ENCODE measurements at places on chromosomes 2 and 18.

GRCh38 chr18:26579941-26580618 is 31.7 kb upstream of the KCTD1 start:
- no peak for DNase-seq

- no peak for DNase-seq
These were observed 25.5 kb upstream of the CIB4 start for GRCh38 chr2:26666671-26667070.

DNA sequence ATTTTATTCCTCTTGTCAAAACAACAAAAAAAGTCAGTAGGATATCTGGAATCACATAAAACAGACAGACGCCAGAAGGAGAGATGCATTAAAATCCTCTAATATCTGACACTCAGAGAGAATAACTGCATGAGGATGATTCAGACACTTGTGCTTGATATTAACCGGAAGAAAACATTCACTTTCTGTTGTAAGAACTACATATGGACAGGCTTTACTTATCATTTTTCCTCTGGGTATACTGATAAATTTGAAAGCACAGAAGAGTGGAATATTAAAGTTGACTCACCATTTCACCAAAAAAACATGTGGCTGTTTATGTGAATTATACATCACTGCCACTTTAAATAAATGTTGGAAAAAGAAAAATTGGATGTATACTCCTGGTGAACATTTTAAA is 589.1 kb upstream of the CDH2 start:
- DNase-seq: peak; percentile 73

GRCh38 chr2:202102425-202103000 is 29.5 kb downstream of the KIAA2012 start:
- peak; percentile 28 for DNase-seq

DNA sequence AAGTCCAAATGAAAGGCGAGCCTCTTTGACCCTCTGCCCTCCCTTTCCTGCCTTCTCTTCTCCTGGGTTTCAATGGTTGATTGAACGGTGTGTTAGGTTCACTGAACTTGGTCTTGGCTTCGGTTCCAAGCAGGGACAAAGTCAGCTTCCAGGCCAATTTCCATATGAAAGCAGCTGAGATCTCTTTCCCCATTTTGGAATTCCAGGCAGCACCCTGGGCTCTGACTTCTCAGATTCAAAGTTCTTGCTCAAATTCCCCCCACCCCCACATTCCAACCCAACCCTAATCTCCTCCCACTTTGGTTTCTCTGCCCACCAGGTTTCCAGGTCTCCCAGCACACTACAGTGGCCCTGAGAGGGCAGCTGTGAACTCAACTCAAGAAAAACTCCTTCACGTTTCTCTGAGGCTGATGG is 231.0 kb downstream of the INSIG2 start:
- DNase-seq: no peak

GRCh38 chr2:124566518-124566970 is 541.5 kb downstream of the CNTNAP5 start:
- DNase-seq: no peak

DNA sequence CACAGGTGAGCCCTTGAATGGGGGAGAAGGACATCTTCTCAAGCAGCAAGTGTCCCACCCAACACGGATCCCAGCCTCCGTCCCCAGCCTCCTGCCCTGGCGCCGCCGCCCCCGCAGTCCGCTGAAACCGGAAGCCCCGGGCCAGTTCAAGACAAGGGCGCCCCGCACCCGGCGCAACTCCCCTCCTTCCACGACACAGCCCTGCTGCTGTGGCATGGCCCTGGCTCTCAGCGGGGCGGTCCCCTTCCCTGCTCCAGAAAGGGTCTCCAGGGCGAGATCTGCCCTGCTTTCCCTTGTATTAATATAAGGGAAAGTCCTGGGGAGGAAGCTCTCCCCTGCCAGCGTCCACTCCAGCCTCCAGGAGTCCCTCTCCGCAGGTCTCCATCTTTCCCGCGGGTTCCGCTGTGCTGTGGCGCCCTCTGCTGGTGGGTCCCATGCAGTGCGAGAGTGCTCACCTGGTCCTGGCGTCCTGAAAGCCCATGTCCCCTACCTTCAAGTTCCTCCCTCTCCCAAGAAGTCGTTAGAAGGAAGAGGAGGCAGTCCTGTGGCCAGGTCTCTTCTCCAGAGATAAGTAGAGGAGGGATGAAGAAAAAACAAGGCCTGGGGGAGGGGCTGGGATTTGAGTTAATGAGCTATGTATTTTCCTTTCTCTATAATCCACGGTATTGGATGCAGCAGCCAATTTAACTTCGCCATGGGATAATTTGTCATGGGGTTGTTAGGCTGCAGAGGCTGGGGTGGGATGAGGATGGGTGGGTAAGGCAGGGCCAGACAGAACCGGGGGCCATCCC is 176.0 kb downstream of the SMAD2 start:
- DNase-seq: no peak

GRCh38 chr2:171018522-171018921 is 89.5 kb downstream of the GORASP2 start:
- no peak for DNase-seq

GRCh38 chr18:50806208-50806616 is 13.6 kb downstream of the MRO start:
- no peak for DNase-seq

DNA sequence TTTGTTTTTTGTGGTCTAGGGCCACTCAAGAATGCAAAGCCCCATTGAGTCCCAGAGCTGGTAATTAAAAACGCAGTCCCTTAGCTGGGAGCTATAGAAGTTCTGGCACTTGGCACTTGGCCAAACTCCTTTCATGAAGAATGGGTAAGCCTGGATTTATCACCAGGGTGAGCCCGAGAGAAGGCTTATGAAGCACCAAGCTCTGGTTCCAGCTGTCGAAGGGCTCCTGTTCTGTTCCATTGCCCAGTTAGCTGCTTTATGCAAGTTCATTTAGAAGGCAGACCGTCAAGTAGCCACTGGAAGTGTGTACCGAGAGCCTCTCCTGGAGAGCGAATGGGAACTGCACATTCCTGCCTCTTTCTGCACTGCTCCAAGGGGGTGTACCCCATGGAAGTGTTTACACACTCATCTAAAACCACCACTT is 14.2 kb downstream of the ECEL1 start:
- DNase-seq: no peak

DNA sequence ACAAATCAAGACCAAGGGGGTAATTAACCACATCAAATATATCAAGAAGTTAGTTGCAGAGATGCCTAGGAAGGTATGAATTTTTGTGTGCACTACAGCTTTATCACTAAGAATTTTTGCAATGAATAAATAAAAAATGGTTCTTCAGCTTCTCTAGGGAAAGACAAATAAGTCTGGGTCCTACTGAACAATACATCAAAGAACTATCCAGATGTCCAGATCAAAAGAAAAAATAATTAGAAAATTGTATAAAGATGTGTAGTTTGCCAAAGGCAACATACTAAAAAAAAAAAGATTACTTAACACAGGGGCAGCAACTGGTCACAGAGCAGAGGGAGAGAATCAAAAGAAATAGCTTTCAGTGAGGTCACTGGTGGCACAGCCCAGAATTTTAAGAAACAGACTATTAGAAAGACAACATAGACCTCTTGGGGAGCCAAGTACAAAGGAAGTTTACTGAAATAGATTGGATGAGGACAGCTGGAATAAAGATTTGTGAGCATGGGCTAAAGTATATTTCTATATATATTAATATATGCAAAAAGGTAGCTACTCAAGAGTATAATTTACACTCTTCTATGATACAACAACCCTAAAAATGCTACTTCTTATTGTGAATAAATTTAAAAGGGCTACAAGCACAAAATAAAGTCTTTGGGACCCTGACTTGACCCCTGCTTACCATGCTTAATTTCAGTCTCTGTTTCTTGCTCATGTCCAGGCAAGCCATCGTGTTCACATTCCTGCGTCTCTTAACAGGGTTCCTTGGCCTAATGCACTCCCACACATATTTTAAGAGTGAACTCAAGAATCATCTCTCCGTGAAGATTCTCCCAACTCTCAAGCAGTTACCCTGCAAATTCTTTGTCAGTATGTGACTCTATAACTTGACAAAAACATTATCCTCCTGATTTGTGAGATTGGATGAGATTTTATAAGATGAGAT is 99.0 kb upstream of the GRB14 start:
- DNase-seq: peak; percentile 71

GRCh38 chr18:80194874-80195570 is 52.3 kb downstream of the PARD6G start:
- DNase-seq: no peak

GRCh38 chr18:49094979-49095632 is 144.3 kb upstream of the SMAD7 start:
- DNase-seq: peak; percentile 91

- peak; percentile 58 for DNase-seq
These were observed 673 bp downstream of the PCBP1 start for GRCh38 chr2:70087702-70088597.

DNA sequence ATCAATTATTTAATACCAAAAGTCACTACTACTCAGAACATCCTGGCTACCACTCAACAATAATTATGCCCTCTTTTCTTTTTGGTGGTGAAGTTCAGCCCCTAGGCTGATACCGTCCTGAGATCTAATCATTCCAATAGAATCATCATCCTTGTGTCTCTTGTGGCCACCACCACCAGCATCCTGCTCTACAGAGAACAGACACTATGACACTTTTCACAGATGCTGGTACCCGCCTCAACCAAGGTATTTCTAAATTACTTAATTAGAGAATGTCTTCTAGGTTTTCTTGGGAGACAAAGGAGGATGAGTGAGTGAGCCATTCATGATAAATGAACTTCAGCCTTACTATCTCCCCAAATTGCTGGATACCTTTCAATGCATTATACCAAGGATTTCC is 60.0 kb downstream of the TDRD15 start:
- DNase-seq: no peak

DNA sequence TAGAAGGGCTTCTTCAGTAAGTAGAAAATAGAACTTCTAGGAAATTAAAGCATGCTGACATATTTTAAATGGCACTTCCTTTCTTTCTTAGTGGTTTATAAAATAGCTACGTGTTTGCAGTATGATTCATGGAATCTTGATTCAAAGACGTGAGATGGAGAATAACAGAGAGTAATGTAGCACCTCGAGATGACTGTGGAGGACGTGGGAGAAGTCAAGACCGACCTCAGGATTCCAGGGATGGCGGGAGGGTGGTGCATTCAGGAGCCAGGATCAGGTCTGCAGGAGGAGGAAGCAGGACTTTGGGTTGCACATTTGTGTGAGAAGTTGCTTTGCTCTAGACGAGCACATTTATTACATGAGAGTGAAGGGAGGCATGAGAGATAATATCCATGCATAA is 56.0 kb downstream of the DCDC2C start:
- DNase-seq: peak; percentile 87

DNA sequence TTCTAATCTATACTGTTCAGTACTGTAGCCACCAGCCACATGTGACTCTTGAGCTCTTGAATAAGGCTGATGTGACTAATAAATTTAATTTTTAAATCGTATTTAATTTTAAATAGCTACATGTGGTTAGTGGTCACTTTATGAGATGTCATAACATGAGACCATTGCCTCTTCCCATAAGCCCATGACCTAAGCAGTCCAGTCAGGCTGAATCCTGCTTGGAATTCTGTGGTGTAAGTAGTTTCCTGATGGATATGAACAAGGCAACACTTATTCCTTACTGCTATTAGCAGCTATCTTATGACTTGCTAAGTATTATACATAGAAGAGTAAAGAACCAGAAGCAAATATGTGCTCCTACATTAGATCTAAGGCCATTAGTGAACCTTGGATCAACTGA is 150.0 kb downstream of the DIS3L2 start:
- no peak for DNase-seq

- DNase-seq: no peak
These were observed 67.0 kb downstream of the SOCS6 start for GRCh38 chr18:70355620-70356385.

GRCh38 chr18:11951390-11951851 is 29.9 kb upstream of the IMPA2 start:
- no peak for DNase-seq

DNA sequence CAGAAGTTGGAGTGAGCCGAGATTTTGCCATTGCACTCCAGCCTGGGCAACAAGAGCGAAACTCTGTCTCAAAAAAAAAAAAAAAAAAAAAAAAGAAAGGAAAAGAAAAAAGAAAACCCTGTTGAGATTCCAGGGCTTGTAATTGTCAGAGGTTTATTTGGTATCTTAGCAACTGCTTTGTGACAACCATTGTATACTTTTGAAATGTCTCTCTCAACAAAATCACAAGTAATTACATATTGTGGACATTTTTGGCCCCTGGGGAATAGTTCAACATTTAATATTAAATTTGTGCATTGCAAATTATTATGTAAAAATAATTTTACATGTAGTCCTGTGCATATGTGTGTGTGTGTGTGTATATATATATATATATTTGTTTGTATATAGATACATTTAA is 270.8 kb downstream of the GALNT13 start:
- no peak for DNase-seq

GRCh38 chr2:184507254-184507653 is 91.1 kb upstream of the ZNF804A start:
- no peak for DNase-seq

Measured in iris pigment epithelial cell (primary cell).